SK-MEL-5 (cell line): ENCODE measurements at places on chromosomes 2 and 18. TPM values are rescaled to one million over a fixed set of nuclear protein-coding genes. Genes with fewer than 3 reads are reported as not detected.

- DNase-seq = no peak
Observed at GRCh38 chr2:188599140-188599539, 307.5 kb downstream of the GULP1 start.

- DNase-seq = no peak
Observed at GRCh38 chr2:171479154-171479814, 43.0 kb upstream of the CYBRD1 start.

DNA sequence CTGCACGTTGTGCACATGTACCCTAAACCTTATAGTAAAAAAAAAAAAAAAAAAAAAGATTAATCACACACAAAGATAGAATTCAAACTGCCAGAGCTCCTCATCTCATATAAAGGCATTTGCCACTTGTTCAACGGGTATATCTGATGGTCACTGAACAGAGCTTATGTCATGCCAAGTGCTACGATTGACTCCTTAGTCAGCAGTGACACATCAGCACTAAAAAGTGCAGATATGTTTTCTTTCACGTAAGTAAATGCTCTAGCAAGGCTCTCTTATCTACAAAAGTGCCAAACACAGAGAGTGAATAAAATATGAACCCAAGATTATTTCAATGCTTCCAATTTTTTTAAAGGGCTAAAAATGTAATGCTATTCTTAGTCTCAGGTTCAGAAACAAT, 1.1 kb downstream of the LMAN1 start:
- no peak for DNase-seq

- DNase-seq = no peak
Observed at GRCh38 chr2:233684640-233685039, 2.9 kb downstream of the UGT1A7 start.

DNA sequence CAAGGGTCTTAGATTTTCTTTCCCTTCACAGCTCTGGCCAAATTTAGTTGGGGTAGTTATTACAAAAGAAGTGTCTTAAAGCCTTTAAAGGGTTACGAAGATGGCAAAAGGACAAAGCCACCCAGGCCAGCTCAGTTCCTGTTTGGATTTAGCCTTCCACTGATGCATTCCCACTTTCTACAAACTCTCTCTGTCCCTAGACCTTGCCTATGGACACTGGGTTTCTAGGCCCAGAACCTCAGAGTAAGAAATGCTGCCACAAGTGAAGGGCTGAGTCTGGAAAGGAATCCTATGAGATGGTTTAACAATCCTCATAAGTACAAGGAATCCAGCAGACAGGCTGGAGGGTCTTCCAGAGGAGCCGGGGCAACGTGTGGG, 13.4 kb downstream of the NFE2L2 start:
- DNase-seq = no peak

- no peak for DNase-seq
Observed at GRCh38 chr2:138267902-138268254, 233.7 kb upstream of the SPOPL start.

- peak; percentile 56 for DNase-seq
Observed at GRCh38 chr2:101173707-101174295, 22.6 kb upstream of the TBC1D8 start.

The SGPP2 gene
- total RNA-seq = not detected in 2 replicates

DNA sequence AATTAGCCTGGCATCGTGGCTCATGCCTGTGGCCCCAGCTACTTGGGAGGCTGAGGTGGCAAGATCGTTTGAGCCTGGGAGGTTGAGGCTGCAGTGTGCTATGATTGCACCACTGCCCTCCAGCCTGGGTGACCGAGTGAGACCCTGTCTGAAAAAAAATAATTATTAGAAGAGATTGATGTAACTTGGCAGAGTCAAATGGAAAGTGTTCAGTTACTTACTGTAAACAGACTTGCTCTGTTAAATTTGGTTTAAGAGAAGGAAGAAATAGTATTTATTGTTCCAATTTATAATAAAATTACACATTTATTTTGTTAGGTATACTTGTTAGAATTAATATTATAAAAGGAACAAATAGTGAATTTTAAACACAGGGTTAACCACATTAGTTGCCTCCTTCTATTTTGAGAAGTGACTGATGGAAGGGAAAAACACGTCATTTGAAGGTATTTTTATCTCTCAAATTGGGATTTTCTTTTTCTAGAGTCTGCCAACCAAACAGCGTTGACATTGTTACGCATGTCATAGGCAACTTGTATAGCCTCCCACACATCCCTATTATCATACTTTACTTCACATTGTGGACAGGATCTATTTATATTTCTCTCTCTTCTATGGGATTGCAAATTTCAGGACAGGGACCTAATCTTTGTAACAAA, 118.8 kb upstream of the B3GNT2 start:
- no peak for DNase-seq

GRCh38 chr2:10144771-10145518, 22.4 kb downstream of the RRM2 start:
- no peak for DNase-seq

GRCh38 chr2:120254178-120254577, 1.5 kb downstream of the RALB start:
- no peak for DNase-seq

DNA sequence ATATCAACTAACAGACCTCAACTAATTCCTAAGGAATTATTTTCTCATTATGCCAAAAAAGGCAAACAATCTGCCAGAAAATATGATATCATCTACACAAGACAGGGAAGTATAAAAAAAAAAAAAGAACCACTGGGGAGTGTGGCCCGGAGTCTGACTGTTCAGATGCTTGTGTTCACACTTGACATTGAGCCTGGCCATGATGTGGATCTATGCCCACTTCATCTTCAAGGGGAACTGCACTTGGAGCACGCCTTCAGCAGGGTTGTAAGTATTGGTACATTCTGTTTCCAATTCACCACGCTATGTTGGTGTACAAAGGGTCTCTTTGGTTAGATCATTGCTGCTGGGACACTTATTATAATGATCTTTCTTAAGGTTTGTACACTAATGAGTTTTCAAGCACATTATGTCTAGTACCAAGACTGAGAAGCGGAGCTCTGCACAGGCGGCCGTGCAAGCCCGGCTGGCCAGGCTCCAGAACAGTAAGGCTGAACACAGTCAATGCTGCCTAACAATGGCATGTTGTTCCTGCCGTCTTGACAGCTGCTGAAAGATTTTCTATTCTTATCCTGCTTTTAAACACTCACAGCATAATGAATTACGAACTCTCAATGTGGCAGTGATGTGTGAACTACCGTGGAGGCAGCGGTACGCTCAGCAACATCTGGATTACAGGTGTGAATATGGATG, 788.4 kb upstream of the SOX11 start:
- no peak for DNase-seq

The CFAP65 gene
- total RNA-seq = 0.16 and 0.24 TPM in 2 replicates

The SULT1C2 gene
- total RNA-seq = 5.0 and 10.7 TPM in 2 replicates

The EMX1 gene
- total RNA-seq = not detected in 2 replicates

The LCT gene
- total RNA-seq = not detected in 2 replicates

The TSPYL6 gene
- total RNA-seq = not detected in 2 replicates

DNA sequence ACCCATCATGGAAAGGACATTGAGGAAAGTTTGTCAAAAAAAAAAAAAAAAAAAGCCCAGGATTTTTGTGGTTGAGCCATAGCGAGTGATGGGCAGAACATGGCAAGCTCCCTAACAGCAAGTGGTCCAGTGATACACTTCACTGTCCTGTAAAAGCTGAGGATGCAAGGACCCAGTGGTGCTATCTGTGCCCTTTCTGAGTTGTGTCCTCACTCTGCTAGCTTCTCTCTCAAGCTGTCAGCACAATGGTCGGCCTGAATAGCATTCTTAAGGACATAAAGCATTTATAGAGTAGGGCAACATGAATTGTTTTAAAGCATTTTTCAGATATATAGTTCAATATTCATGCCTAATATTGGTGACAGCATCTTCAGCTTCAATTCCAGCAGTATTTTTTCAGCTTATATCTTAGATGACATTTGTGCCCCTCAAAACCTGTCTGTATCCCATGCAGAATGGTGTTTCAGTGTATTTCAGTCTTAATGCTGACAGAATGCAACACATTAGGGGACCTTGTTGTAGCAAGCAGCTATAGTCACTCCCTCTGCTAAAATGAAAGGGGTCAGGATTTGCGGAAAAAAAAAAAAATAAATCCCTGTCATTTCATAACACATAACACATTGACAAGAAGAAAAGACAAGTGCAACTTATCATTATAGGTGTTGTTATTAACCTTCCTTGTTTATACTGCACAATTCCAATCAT, 496.7 kb downstream of the THSD7B start:
- no peak for DNase-seq

DNA sequence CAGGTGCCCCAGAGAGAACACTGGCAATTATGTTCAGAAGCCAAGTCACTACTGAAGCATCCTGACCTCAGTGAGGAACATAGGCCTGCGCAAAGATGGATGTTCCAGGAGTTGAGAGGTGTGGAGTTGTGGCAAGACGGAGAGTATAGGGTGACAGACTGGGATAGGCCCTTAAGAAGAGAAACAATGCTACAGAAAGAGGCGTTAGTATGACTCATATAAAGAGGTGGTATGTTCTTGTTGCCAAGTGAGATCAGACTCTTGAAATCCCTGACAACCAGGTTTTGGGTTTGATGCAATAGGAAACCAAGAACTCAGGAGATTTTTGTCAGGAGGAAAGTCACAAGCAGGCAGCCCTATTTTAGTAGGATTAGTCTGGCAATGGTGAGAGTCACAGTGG, 185.6 kb downstream of the RIT2 start:
- no peak for DNase-seq

GRCh38 chr2:241595600-241596140, 37.1 kb downstream of the BOK start:
- DNase-seq = no peak

DNA sequence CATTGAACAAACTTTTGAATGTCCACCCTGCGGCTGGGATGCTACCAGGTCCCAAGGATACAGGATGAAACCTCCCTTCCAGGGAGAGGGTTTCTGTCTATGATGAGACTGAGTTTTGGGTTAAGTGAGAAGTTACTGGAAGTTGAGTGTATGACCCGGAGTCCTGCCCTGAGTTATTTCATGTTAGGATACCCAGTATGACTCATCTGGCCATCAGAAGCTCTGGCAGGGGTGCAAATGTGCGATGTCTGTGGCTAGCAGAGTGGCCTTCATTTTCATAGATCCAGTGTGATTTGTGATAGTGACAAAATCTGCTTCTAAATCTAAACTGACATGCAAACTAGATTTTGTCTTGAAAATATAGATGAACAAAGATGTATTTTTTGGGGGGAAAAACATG, 55.3 kb downstream of the KCTD1 start:
- no peak for DNase-seq

The SERPINB3 gene
- total RNA-seq = not detected in 2 replicates
